NCI-H1417 treated with DMSO at 0.1 percent for 48 hours (cell line): ENCODE measurements at places on chromosomes 13 and 19.

GRCh38 chr13:96822895-96823294 lies 171.4 kb downstream of the OXGR1 start:
- no peak for DNase-seq

DNA sequence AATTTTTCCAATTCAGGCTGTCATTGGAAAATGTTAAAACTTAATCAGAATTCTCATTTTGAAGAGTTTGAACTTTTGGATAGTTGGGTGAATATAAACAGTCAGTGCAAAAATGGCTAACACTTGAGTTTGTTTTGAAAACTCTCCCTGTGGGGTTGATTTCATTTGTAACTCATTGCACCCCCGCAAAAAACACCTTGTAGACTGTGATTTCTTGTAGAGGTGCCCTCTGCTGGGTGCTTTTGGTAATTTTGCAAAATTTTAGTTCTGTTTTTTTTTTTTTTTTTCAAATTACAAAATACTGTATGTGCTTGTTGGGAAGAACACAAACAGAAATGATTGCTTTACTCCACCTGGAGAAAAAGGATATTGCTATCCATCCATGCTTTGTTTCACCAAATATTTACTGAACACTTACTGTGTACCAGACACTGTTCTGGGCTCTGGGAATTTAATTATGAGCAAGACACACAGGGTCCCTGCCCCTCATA lies 28.2 kb upstream of the GPI start:
- DNase-seq: no peak

DNA sequence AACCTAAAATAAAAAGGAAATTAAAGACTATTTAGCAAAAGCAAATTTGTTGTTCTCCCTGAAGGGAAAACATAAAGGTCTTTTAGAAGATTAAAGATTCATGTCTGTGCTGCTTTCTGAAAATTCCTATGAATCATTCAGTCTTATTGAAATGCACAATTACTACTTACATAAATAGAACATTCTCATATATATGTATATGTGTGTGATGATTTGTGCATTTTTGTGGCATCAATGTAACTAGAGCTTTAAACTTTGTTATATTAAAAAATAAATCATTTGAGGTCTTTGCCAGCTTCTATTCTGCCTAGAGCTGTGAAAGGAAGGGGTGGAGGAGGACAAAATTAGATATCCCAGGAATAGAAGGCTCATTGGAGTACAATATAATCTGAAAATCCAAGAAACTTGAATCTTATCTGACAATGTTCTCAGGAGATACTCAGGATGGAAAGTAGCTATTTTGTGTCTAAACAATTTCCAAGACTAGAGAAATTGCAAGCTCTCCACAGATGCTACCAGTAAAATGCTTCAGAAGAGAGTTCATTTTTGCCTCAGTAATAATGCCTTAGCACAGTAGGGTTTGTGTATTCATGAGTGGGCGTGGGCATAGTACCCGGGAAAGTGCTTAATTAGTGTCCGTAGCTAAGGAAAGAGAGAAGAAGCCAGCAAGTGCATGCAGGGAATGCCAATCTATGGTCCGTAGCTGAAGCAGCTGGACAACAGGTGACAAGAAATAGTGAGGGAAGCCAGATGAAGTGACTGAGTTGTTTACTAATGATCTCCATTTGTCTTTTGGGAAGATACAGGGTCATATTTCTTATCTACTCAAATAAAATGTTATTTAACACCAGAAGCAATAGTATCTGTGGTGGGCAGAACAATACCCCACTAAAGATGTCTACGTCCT lies 395.5 kb upstream of the NBEA start:
- no peak for DNase-seq

- DNase-seq: no peak
Observed at GRCh38 chr19:33849551-33850147, 53.0 kb downstream of the KCTD15 start.

DNA sequence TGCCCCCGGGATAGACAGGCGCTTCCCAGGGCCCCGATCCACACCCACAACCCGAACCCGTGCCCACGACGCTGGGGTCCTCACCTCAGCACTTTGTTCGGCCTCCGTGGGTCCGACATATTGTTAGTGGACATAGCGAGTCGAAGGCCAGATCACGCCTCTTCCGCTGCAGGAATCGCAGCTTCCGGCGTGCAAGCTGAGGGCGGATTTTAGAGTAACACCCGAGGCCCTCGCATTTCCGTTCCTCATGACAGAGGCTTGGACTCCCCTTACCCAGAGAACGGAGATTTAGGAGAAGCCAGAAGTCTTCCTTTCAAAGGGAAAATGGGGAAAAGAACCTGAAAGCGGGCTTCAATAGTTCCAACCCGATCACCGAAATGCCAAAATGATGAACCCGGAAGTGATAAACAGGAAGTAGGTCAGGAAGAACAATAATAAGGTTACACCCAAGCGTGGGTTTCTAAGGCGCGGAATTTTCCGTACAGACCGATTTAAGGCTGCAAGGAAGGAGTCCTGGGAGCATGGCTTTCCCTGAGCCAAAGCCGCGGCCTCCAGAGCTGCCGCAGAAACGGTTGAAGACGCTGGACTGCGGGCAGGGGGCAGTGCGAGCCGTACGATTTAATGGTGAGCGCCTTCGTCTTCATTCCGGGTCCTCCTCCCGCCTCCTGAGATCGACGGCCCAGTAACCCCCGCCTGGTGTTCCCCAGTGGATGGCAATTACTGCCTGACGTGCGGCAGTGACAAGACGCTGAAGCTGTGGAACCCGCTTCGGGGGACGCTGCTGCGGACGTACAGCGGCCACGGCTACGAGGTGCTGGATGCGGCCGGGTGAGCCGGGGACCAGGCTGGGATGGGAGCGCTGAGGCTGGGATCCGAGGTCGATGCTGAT lies 2.9 kb downstream of the WDR83 start:
- peak; percentile 45 for DNase-seq

DNA sequence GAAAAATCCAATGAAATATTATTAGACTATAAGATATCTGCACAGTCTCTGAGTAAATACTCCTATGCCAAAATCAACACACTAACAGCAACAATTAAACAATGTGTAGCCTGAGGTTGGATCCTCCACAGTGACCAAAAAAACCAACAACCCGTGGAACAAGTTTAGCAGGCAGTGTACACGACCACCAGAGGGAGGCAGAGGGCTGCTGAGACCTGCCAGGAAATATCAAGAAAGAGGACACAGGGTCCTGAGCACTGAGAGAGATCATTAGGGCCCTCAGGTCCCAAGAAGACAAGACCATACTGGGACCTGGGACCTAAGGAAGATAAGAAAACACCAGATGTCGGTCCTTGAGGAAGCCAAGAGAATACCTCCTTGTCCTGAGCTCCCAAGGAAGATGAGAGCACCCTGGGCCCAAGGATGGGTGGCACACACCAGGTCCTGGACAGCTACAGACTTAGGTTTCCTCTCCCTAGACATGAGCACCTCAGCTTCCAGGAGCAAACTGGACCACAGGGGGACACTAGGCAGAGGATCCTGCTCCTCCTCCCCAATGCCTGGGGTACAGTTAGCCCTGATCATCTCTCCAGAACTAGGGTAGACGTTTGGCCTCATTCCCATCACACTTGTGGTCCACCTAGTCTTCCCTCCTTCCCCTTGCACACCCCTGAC lies 822 bp upstream of the ZNF274 start:
- DNase-seq: no peak

DNA sequence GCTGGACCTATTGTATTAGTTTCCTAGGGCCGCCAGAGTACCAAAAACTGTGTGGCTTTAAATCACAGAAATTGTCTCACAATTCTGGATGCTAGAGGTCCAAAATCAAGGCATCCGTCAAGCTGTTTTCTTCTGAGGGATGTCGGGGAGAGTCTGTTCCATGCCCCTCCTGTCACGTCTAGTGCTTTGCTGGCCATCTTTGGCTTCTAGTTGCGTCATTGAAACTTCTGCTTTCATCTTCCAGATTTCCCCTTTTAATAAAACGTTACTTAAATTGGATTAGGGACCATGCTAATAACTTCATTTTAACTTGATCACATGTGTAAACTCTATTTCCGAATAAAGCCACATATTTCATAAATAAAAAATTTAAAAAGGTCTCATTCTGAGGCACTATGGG lies 47.5 kb downstream of the TRPM4 start:
- DNase-seq: no peak

DNA sequence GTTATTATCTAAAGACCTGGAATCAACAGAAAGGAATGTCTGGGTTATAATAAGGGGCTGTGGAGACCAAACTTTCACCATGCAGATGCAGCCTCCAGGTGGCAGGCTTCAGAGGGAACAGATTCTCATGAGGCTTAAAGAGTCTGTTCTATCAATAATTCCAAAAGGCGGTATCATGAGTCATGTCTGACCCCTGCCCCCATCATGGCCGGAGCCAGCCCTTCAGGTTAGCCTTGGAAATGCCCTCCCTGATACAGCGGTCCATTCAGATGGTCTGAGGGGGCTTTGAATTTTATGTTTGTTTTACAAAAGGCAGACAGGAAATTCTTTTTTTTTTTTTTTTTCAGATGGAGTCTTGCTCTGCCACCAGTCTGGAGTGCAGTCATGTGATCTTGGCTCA lies 21.7 kb upstream of the LAMP1 start:
- DNase-seq: peak; percentile 12

DNA sequence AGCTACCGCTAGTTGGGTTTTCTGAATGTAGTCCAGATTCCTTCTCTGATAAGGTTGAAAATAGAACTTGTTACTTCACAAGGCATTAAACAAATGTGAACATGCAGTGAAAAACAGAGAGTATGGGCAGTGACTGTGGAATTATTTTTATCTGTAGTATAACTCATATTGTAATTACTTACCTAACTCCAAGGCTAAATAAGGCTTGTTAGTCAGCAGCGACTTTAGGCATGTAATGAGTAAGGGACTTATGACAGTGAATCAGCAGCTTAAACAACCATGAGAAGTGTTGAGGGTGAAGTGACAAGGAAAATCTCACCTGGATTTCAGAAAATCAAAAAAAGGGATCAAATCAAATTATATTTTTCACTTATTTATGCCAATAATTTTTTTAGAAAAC lies 1719.5 kb upstream of the MIR17HG start:
- no peak for DNase-seq

GRCh38 chr19:33203529-33203928 lies 9.4 kb downstream of the LRP3 start:
- no peak for DNase-seq

DNA sequence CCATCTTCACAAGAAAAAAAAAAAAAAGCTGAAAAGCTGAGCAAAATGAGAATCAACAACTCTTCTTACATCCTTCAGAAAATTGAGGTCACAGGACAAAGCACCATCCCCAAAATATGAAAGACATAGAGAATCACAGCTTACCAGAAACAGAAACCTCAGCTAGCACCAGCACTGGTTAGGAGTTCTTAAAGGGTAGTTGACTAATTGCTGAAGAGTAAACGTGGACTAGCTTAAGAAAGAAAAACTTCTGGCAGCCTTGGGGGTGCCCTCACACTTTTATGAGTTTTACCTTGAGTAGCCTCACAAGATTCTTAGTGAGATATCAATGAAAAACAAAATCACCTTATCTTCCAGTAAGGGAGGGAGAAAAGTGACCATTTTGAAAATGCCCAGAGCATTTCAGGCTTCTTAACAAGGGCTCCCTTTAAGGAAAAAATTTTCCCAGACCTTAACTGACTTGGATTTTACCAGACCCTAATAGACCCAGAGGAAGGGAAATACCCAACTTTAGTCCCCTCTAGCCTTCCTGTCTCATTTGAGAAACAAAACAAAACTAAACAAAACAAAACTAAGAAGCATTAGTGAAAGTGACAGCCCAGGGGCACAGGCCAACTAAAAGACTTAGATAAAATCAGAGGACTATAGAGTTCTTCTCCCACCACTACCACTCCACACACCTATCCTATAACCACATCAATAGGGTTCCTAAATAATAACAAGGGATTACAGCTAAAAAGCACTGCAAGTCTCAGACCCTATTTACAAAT lies 888.6 kb downstream of the DIAPH3 start:
- no peak for DNase-seq

DNA sequence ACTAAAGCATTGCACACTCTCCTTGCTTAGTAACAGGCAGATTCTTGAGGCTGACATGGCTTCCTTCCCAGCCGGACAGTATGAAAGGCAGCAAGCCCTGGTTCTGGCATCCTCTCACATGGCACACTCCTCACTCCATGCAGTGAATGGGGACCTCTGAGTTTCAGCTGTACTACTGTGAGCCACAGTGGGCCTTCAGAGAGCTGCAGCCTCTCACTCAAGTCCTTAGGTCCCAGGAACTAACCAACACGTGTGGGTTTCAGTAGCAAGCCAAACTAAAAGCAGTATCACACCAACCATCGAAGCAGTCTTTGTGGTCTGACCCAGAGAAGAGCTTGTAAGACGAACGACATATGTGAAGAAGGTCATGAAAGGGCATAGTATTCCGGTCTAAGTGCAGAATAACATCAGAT lies 128.2 kb downstream of the TBC1D4 start:
- no peak for DNase-seq

- DNase-seq: no peak
Observed at GRCh38 chr19:17214508-17215126, 540 bp upstream of the USE1 start.

GRCh38 chr13:30224732-30225131 lies 82.6 kb downstream of the KATNAL1 start:
- no peak for DNase-seq

DNA sequence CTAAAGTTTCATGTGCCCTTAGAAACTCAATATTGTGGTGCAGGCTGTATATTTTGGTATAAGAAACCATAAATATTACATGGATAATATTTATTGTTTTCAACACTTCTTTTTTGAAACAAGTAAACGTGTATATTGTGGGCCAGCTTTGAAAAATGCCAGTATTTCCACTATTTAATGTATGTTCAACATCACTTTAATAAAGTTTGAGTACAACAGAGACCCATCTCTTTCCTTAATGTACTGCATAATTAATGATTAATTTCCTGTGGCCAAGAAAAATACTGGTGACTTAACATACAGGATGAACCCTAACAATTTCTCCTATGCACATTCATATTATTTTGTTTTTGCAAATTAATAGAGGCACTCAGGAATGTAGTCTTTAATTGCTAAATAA lies 2891.5 kb downstream of the PCDH9 start:
- DNase-seq: no peak

- DNase-seq: no peak
Observed at GRCh38 chr13:32316028-32316339, 676 bp downstream of the BRCA2 start.

- DNase-seq: no peak
Observed at GRCh38 chr13:108834193-108834592, 204.8 kb downstream of the MYO16 start.

DNA sequence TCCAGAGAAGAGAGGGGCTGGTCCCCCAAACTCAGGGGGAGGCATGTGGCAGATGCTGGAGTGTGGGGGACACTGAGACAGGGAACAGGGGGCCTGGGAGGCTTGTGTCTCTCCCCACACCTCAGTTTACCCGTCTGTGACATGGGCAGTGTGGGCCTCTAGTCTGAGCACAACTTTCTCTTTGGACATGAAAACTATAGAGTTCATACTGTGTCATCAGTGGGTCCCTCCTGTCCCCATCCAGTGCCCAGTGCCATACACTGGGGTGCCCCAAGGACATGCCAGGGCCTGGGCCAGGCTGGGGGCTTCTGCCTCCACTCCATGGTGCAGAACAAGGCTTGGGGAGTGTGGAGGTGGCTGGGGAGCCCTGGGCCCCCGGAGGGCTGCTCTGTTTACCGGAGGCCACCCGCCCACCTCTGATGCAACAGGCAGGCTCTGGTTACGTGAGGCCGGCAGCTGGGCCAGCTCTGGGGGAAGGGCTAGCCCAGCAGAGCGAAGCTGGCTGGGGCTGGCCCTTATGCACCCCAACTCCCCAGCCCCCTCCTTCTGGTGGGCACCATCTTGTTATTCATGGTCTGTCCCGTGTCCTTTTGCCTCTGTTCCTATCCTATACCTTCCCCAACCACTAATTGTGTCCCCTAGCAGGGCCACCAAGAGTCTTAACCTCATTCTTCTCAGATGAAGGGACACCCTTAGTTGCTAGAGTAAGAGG lies 1.9 kb upstream of the MEF2B start:
- no peak for DNase-seq

GRCh38 chr19:29624489-29625185 lies 18.6 kb downstream of the POP4 start:
- DNase-seq: no peak
